Fibroblast of skin of left biceps (primary cell): ENCODE measurements at places on chromosomes 4 and X.

GRCh38 chr4:84905646-84906045 lies 60.8 kb downstream of the WDFY3 start:
- DNase-seq, result no peak

GRCh38 chrX:71144651-71145050 lies at the start of gene NLGN3:
Gene NLGN3, plus strand, starts transcription at chrX:71144841. Its CDS starts 2,909 bp downstream, at chrX:71147750.
- DNase-seq, result no peak

DNA sequence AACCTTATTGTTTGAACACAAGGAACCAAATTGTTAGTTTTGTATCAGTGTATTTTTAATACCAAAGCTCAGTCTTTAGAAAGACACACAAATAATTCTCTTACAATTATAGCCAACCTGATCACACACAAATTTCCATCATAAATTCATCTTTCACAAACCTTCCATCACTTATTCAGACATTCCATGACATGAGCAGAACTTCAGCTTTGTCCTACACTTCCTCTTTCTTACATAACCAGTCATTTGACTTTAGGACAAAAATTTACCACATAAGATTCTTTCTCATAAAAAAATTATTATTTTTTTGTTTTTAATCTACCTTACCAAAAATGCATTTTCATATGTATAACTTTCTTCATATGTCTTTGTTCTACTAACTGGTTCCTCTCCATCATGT lies 312.2 kb downstream of the GALNTL6 start:
- no peak for DNase-seq

DNA sequence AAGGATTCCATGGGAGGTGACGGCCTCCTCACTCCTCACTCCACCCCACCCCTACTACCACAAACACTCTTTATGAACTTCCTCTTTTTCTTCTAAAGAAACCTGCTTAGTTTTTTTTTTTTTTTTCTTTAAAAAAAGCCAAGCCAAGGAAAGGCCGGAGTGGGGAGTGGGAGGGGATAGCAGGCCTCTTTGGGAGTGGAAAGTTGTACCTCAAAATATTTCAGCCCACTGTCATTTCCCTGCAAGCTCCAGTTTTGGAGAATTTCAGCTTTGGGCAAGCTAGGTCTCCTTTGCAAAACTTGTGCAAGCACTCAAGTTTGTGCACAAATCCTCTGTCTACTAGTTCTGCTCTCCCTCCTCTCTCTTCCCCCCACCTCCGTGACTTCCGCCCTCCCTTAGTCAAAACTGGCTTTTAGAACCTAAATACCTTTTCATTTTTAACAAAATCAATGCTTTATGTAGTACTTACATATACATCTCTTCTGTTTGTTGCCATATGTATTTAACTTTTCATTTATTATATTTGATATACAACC lies 512 bp upstream of the ANTXR2 start:
- DNase-seq, result no peak

- peak; percentile 40 for DNase-seq
Observed at GRCh38 chr4:37601531-37601930, 84.6 kb downstream of the RELL1 start.
